BJ (cell line): ENCODE measurements at places on chromosomes 4 and X. TPM values are rescaled to one million over a fixed set of nuclear protein-coding genes. Genes with fewer than 3 reads are reported as not detected.

The CCDC110 gene
- not detected in 2 replicates for polyA plus RNA-seq

The PNMA5 gene
- polyA plus RNA-seq = not detected in 2 replicates

The UGT2B17 gene
- polyA plus RNA-seq = not detected in 2 replicates

The SOD3 gene
- 14.9 and 25.7 TPM in 2 replicates for polyA plus RNA-seq

- no peak for DNase-seq
Observed at GRCh38 chr4:181701894-181702293, 541.3 kb upstream of the TENM3 start.

- no peak for DNase-seq
Observed at GRCh38 chrX:110241816-110242215, 76.1 kb downstream of the AMMECR1 start.

GRCh38 chr4:31114816-31115215 is 394.6 kb downstream of the PCDH7 start:
- no peak for DNase-seq

DNA sequence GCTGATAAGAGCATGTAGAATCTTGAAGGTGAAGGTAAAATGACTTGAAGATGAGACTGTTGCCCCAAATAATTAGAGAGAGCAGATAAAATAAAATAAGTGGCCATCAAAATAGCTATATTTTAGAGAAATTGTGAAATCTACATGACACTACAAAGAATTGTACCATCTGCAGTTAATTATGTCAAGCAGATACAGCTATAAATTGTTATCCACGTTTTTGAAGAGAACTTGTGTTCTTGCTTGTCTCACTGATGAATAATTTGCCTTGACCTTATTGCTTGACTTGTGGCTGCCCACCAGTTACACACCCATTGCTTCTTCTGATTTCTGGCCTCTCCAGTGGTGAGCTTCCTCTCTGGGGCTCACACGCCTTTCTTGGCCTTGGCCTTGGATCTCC is 75.8 kb upstream of the TNIP3 start:
- no peak for DNase-seq

DNA sequence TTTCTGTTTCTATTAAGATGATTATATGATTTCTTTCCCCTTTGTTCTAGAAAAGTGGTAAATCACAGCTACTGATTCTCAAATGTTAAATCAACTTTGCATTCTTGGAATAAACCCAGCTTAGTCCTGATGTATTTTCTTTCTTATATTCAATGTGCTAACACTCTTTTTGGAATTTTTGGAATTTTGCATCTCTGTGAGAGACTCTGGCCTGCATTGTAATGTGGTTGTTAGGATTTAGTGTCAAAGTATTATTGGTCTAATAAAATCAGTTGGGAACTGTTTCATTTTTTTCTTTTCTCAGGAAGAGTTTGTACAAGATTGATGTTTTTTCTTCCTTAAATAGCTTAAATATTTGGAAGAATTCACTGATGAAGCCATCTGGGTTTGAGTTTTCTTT is 109.6 kb downstream of the KIT start:
- DNase-seq = peak; percentile 31

DNA sequence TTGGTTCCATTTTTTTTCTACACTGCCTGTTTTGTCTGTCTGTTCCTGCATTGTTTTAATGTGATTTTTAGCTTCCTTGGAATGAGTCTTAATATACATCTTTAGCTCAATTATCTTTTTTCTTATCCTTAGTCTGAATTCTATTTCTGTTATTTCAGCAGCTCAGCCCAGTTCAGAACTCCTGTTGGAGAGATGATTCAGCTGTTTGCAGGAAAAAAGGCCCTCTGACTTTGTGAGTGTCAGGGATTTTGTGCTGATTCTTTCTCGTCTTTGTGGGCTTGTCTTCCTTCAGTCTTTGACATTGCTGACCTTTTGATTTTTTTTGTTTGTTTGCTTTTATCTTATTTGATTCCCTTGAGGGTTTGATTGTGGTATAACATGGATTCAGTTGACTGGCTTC is 343.2 kb upstream of the TRAM1L1 start:
- no peak for DNase-seq

GRCh38 chrX:10190367-10190766 is 33.6 kb downstream of the CLCN4 start:
- no peak for DNase-seq

DNA sequence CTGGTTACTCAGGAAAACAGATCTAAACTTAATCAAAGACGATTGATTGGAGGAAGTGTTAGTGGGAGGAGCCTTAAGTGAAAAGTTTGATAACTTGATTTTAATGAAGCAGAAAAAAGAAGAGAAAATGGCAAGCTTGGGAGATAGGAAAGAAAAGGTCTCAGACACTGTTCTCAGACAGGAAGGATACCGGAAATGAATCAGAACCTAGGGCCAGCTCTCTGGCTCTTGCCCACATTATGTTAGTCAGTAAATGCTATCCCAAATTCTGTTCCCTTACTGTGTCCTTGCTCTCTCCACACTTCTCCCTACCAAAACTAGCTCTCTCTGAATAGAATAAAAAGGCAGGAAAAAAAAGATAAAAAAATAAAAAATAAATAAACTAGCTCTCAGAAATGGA is 48.6 kb upstream of the TMEM164 start:
- DNase-seq = no peak

GRCh38 chr4:85769009-85769408 is 294.1 kb downstream of the ARHGAP24 start:
- DNase-seq = no peak

DNA sequence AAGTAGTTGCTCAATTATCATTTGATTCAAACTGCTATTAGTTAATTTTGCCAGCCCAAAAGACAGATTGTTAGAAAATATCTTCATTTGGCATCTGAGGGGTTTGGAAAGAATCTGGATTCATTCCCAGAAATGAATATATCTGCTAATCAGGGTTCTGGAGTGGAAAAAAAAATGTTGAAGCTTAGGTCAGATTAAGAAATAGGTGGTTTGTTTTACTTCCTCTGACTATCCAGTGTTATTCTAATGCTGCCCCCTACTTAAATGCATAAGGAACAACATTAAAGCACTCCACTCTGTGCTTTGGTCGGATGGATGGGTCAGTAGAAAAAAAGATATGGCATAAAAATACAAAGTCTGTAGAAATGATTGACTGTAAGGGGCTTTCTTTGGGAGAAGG is 89.0 kb downstream of the LUZP4 start:
- no peak for DNase-seq

- DNase-seq = no peak
Observed at GRCh38 chrX:22056235-22056634, 24.1 kb downstream of the PHEX start.

DNA sequence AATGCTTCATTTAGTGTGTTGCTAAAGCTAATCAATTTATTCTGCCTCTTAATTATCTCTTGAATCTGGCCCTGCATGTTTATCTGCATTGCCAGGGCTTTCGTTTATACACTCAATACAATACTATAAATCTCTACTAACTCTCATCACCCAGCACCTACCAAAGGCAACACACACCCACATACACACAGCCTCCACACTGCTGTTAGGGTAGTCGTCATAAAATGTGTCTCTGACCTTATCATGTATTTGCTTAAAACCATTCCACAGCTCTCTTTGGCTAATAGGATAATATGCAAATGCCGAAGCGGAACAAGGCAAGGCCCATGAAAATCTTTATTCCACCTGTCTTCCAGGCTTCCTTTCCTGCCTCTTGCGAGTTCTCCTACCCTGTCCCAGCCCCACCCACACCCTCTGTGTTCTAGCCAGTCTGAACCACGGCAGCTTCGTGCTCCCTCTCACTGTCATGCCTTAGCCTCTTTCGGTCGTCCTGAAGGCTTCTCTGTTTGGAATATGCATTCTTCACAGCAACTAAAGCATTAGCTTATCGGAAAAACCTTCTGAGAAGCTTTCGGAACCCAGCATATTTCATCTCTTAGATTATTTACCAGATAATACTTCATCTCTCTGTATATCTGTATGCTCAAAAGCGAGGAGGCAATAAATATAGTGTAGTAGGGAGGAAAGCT is 333.5 kb downstream of the TENM3 start:
- no peak for DNase-seq

DNA sequence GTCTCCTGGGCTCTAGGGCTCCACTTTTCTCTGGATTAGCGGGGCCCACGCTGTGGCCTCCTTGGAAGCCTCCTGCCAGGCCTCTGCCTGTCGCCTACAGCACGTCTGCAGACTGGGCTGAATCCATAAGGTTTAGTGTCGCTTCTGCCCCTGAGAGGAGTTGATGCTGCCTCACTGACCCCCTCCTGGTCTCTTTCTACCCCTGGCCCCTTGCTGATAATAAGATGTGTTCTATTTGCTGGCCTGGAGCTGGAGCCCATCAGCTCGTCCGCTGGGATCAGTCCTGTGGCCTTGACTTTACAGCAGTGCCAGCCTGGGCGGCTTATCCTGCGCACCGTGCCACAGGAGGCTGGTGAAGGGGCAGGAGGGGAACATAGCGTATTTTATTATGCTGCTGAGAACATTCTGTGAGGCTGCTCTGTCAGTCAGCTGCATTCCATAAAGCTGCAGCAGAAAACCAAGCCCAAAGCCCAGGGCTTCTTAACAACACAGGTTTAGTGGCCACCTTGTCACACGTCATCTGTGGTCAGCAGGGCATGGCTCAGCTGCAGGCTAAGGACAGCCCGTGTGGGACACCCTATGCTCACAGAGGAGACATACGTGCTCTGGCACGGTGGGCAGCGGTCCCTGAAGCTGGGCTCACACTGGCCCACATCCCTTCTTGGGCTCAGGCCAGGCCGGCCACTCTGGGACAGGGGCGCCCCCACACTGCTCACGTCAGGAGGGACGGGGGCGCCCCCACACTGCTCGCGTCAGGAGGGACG is 29.3 kb upstream of the HGFAC start:
- DNase-seq = no peak

GRCh38 chr4:97548186-97548585 is 595.1 kb downstream of the STPG2 start:
- DNase-seq = no peak
